ENCODE measurements at places on chromosomes 5 and 9.

DNA sequence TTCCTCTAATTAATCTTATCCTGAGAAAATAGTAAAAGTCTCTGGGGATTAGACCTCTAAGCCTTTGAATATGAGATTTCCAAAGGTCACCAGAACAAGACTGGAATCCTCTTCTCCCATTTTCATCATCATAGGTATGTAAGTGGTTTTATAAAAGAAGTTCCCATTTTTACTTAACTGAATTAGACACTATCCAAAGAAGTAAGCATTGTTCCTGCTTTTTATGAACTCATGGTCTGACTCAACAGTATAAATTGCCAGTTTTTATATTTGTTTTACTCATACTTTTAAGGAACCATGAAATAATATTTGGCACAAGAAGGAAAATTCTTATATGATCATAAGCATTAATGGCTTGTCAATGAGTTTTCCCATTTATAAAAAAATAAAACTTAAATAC is 167.1 kb upstream of the ADRA1B start:
- DNase-seq: no peak

DNA sequence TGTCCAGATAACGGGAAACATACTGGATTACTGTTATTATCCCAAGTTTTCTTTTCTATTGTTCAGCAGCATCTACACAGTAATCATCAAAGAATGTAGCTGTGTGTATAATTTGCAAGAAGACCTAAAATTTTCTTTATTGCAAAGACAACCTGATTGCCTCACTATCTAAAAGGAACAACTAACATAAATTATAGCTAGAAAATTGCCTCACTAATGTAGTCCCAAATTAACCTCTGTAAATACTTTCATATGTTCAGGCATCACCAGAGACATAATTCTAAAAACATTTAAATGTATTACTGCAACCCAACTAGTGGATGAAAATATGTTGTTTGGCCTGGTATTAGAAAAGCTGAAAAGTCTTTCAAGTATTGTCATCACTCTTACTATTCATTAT is 275.4 kb downstream of the CDH12 start:
- no peak for DNase-seq

DNA sequence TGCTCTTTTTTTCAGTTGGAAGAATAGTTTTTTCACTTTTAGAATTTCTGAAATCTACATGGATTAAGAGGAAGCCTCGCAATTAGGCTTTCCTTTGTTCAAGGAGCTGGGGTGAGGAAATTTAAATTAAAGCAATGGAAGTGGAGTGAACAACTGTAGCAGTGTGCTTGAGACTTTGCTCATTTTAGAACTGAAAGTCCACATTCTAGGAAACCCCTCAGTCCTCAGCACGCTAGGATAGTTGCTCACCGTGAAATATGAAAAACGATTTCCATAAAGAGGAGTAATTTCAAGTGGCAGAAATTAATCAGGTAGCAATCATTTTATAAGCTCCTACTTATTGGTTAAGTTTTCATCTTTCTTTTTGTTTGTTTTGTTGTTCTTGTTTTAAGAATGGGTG is 243.0 kb upstream of the ITGA1 start:
- DNase-seq: no peak

DNA sequence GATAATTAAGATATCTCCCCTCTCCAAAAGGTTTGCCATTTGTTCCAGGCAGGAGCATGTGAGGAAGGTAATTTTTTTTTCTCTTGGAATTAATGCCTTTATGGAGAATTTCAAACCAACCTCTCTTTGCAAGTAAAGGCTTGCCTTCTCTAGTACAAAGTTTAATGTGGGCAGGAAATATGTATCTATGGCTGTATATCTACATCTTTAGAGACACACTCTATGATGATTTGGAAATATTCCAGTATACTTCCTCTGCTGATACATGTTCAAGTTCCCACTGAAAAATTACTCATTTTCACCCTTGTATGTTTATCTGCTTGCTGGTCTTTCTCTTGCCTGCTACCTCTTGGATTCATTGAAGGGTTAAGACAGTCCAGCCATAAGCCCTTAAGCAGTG is 83.5 kb upstream of the SEMA6A start:
- DNase-seq: no peak

DNA sequence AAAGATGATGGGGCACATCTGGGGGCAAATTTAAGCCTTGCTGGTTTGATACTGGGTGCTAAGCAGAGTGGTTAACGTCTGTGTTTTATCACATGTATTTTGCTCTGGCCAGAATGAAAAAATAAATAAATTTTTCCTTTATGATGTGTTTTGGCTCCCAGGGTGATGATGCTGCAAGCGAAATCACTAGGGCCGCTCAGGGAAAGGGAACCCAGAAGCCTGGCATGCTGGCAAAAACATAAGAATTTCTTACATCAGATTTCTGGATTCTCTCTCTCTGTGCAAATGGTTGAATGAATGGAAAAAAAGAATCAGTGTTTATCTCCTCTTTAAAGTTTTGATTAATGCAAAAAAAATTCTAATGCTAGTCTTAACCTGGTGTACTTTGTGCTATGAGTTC is 1975.2 kb upstream of the C9orf72 start:
- DNase-seq: no peak

GRCh38 chr9:94923326-94924089 is 197.0 kb downstream of the AOPEP start:
- no peak for DNase-seq

DNA sequence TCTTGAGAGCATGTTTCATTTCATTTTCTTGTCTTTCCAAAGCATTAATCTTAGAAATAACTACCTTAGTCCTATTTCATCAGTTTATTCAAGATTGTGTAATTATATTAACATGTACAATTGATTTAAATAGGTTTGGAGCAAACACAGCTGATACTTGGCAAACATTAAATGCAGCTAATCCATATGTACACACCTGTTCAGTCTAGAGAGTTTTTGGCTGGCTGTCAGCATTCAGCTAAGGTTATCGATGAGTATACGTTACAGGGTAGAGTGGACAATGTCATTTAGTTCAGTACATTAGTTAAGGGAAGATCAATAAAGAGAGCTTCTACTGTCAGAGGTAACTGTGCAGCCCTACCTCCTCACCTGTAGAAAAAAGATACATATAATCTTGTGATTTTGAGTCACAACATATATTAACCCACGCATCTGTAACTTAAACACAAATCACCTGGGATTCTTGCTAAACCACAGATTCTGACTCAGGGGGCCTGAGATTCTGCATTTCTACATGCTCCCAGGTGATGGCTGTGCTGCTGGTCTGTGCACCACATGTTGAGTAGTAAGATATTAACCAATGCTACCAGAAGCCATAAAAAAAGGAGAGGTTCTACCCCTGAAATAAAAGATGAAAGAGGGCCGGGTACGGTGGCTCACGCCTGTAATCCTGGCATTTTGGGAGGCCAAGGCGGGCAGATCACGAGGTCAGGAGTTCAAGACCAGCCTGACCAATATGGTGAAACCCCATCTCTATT is 34.1 kb upstream of the PCA3 start:
- DNase-seq: no peak

- DNase-seq: no peak
These were observed 9.6 kb downstream of the LMX1B start for GRCh38 chr9:126623314-126623666.

All from stimulated activated CD4-positive, alpha-beta T cell treated with anti-CD3 and anti-CD28 coated beads, Interleukin-1b, Interleukin-23, amount 100 ng/mL, for 1 hour (primary cell).